ENCODE measurements at places on chromosomes 5 and 9. TPM values are rescaled to one million over a fixed set of nuclear protein-coding genes. Genes with fewer than 3 reads are reported as not detected.

DNA sequence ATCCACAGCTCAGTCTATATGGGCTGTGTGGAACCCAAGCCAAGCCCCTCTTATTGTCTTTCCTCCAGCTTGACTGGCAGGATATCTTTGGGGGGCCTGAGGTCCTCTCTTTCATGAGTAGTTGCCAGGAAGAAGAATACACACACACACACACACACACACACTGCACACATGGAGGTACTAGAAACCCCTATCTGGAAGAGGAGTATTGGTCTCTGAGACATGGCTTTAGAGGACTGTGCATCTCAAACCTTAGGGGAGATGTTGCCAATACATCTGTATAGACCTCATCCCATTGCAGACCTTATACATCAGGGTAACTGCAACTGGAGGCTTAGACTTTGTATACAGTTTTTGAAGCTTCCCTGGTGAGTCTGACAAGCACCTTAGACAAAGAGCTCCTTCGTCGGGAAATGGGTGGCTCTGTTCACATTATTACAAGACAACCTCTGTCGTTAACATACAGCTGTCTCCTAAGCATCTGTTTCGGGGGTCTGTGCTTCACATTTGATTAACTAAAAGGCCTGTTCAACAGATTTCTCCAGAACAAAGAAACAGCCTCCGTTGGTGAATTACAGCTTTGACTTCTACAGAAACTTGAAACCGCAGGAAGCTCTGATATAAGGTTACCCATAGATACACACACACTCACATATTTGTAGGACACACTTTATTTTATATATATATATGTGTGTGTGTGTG, 5.5 kb upstream of the ENTREP1 start:
- DNase-seq, result no peak

DNA sequence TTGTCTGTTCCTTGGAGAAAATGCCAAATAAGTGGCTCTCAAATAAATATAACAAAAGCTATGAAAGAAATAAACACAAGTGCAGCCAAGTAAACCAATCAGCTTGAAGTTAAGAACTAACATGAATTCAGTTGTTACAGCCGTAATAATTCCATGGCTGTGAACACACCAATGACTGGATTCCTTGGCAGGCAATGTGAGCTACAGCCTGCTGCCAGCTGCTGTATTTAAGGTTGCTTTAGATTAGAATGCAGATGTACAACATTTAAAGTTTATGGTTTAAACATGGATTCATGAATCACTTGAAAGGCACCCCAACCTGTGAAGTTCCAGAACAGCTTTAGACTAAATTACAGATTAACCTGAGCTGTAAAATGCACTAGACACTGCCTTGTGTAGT, 626.4 kb upstream of the SEMA6A start:
- no peak for DNase-seq

DNA sequence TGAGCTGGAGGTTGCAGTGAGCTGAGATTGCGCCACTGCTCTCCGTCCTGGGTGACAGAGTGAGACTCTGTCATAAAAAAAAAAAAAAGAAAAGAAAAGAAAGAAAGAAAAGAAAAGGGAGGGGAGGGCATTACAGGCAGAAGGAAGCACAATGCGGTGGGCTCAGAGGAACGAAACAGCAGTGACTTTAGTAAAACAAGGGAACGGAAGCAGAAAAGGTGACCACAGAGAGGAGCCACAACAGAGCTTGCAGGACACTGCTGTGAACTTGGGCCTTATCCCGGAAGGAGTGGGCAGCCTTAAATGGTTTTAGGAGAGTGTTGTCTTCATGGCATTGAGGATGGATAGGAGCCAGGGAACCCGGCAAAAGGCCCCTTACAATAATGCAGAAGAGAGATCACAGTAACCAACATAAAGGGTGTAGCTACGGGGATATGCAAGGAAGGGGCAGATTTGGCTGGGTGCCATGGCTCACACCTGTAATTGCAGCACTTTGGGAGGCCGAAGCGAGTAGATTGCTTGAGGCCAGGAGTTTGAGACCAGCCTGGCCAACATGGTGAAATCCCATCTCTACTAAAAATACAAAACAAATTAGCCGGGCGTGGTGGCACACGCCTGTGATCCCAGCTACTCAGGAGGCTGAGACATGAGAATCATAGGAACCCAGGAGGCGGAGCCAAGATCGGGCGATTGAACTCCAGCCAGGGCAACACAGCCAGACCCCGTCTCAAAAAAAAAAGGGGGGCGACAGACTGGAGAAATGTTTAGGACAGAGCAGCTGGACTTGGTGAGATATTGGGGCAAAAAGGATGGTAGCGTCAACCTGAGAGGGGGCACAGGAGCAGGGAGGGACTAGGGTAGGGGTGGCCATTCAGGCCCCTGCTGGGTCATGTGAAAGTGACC, 83.9 kb upstream of the ZBTB43 start:
- DNase-seq, result no peak

DNA sequence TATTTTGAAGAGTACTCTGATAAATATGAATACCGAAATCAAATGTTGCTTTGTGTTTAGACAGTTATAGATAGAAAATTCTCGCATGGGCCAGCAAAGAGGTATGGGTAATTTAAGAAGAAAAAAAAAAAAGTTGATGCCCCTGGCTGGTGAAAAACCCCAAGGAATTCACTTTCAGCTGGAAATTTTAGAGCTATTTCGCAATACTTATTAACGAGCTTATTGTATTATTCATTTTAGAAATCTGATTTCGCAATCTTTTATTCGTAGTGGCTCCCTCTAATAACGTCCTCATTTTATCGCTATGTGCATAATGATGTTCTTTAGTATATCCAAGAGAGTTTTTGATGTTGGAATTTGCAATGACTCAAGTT, 18.5 kb upstream of the FER start:
- no peak for DNase-seq

OTP gene
- not detected for polyA plus RNA-seq

SLCO6A1 gene
- polyA plus RNA-seq, result not detected

SH3TC2 gene
- polyA plus RNA-seq, result 18.9 TPM

FCN2 gene
- polyA plus RNA-seq, result not detected
